ENCODE measurements at places on chromosomes 12 and 14. TPM values are rescaled to one million over a fixed set of nuclear protein-coding genes. Genes with fewer than 3 reads are reported as not detected.

The TTC6 gene
- not detected for total RNA-seq

The KLRD1 gene
- total RNA-seq = not detected

DNA sequence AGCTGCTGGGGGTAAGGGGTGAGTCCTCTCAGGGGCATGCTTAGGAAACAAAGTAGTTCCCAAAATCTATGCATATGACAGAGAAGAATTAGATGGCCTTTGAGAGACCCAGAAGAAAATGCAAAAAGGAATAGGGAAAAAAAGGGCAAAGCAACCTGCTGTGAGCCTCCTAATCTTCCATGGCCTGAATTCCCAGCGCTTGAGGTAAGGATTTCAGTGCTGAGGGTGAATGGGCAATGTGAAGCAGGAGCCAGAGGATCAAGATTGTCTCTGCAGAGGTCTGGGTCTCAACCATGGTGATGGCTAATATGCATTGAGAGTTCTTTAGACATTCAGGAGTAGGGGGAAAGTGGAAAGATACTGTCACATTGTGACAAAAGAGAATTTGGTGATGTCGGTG, 31.5 kb downstream of the GPR65 start:
- no peak overlapping the region for H3K27ac ChIP-seq
- no peak for DNase-seq
- no peaks in the 10 kb centered on the region for H3K27me3 ChIP-seq
- H3K4me1 ChIP-seq = peaks cover 2% of the 10 kb centered on the region
- no peaks in the 10 kb centered on the region for H3K36me3 ChIP-seq
- no peak overlapping the region for H3K4me3 ChIP-seq

- H3K36me3 ChIP-seq = no peaks in the 10 kb centered on the region
- H3K27ac ChIP-seq = no peak overlapping the region
- H3K4me1 ChIP-seq = no peaks in the 10 kb centered on the region
- no peak overlapping the region for H3K4me3 ChIP-seq
- H3K27me3 ChIP-seq = no peaks in the 10 kb centered on the region
These were observed 17.0 kb upstream of the DICER1 start for GRCh38 chr14:95174184-95174792.

- DNase-seq = no peak
- H3K27me3 ChIP-seq = no peaks in the 10 kb centered on the region
- no peak overlapping the region for H3K27ac ChIP-seq
- H3K4me1 ChIP-seq = peaks cover 27% of the 10 kb centered on the region
- no peaks in the 10 kb centered on the region for H3K36me3 ChIP-seq
These were observed 86.6 kb upstream of the FRMD6 start for GRCh38 chr14:51564986-51565604.

- peaks cover 59% of the 10 kb centered on the region for H3K27me3 ChIP-seq
- peak; percentile 70 for DNase-seq
- H3K36me3 ChIP-seq = no peaks in the 10 kb centered on the region
- no peak overlapping the region for H3K27ac ChIP-seq
These were observed 2.6 kb downstream of the SIX4 start for GRCh38 chr14:60721326-60722106.

GRCh38 chr12:52203079-52203921, 11.5 kb upstream of the KRT80 start:
- H3K27ac ChIP-seq = no peak overlapping the region
- H3K27me3 ChIP-seq = peaks cover 7% of the 10 kb centered on the region
- DNase-seq = peak; percentile 37

DNA sequence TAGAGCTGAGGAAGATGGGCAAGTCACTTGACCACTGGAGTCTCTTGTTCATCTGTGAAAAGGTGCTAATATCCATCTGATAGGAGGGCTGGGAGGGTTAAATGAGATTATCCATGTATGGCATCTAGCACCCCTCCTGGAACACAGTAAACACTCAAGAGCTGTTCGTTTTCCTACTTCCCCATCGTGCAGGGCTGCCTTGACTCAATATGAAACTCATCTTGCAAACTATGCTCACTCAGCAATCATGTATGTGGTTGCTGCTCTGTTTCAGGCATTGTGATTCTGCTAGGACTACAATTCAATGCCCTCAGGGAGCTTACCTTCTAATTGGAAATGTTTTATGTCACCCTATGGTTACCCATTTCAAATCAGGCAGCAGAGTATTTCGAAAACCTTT, 395.6 kb downstream of the BCAT1 start:
- H3K27ac ChIP-seq = no peak overlapping the region
- peaks cover 6% of the 10 kb centered on the region for H3K27me3 ChIP-seq
- H3K4me1 ChIP-seq = no peaks in the 10 kb centered on the region
- no peak overlapping the region for H3K4me3 ChIP-seq
- no peak for DNase-seq

DNA sequence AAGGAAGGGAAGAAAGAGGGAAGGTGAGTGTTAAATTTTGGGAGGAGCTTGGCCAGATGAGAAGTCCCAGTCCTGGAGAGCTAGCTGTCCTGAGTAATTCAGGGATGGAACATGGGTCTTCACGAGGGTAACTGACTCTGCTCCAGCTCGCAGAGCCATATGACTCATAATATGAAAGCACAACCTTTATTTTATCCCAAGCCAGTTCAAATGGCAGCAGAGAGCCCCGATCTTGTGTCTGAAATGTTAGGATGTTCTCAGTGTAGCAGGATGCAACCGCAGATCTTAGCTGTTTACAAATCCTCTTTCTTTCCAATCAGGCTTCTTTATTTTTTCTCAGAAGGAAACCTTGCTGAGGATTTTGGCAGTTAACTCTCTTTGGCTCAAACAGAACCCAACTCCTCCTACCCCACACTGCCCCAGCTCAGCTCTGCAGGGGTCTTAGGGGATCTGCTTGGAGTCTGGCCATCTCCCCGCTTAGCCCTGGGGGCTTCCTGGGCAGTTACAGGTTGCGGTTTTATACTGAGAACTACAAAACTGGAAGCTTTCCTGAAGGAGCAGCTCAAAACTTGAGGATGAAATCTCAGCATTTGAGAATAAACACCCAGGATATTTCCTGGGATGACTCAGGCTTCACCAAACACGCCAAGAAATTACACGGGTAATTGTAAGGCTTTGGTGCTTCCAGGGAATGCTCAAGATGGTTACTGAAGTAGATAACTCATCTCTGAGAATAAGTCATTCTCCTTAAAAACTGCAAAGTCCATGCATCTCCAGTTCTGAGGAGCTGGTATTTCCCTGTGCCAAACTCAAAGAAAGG, 92.5 kb downstream of the VCPKMT start:
- no peak overlapping the region for H3K27ac ChIP-seq
- H3K4me3 ChIP-seq = no peak overlapping the region
- H3K4me1 ChIP-seq = peaks cover 33% of the 10 kb centered on the region
- no peaks in the 10 kb centered on the region for H3K27me3 ChIP-seq

All from activated naive CD4-positive, alpha-beta T cell treated with anti-CD3 and anti-CD28 coated beads for 36 hours (primary cell).